Right renal cortex interstitium (tissue), 3 donors: ENCODE measurements at places on chromosomes 5 and 9.

DNA sequence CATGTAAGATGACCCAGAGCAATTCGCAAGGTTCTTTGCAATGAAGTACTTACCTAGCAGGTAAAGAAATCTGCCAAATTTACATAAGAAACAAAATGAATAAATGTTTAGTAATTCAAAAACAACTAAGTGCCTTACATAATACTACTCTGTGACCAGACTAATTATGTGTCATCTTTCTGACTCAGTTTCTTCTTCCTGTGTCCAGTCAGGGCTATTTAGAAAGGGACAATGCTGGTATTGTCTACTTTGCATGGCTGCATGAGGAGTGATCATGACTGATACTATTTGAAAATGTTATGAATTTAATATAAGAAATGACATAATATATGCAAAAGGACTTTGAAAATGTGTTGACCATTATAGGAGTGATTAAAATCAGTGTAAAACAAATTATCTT is 210.0 kb downstream of the TMEM161B start:
- no peak for DNase-seq

GRCh38 chr5:17916446-17916845 is 282.2 kb downstream of the TAF11L14 start:
- DNase-seq, result no peak

- DNase-seq, result no peak
These were observed 192.4 kb downstream of the DOCK8 start for GRCh38 chr9:406886-407654.

GRCh38 chr9:72704688-72705375 is 183.4 kb downstream of the TMC1 start:
- no peak for DNase-seq

DNA sequence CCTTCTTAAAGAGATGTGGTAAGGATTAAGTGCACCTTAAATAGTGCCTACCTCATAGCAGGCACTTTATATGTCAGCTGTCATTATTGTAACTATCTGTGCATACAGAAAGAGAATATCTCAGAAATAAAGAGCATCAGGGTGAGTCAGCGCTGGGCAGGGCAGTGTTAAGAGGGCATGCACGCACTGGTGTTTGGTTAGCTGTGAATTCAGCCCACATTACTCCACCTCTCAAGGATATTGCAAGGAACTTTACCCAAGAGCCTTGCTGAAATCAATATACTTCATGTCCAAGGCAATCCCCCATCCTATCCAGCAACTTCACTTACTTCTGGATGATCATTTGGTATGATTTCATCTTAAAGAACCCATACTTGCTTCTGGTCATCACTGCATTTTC is 300.9 kb downstream of the NTRK2 start:
- no peak for DNase-seq

DNA sequence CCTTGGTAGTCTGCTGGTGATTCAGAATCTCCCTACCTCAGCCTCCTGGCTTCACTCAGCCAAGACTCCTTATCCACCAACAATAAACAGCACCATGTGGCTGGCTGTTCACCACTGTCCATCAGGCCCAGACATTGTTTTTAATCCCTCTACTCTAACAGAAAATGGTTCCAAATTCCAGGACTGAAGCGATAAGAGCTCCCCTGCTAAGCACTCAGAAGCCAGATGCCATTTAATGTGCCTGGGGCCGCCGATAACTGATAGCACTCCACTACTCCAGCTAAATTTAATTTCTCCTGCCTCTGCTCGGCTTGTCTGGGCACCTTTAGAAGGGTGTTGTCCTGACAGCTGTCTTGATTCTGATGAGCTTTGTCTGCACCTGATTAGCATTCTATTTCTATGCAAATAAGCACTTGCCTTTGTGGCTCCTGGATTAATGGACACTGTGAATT is 47.1 kb downstream of the ZNF622 start:
- no peak for DNase-seq

- DNase-seq, result no peak
These were observed 143.4 kb upstream of the ZNF608 start for GRCh38 chr5:124889850-124890249.

GRCh38 chr9:135048758-135049444 is 38.6 kb upstream of the OLFM1 start:
- no peak for DNase-seq

- DNase-seq, result no peak
These were observed 1495.6 kb upstream of the CDH6 start for GRCh38 chr5:29697785-29698414.

GRCh38 chr5:65050140-65050539 is 281.4 kb downstream of the CWC27 start:
- no peak for DNase-seq

- DNase-seq, result no peak
These were observed 4.2 kb downstream of the SLC1A3 start for GRCh38 chr5:36610621-36611020.

- no peak for DNase-seq
These were observed 7.4 kb upstream of the IFNA1 start for GRCh38 chr9:21432672-21433425.

GRCh38 chr5:124274949-124275348 is 471.5 kb downstream of the ZNF608 start:
- no peak for DNase-seq

- no peak for DNase-seq
These were observed 32.2 kb downstream of the NMUR2 start for GRCh38 chr5:152372875-152373274.

DNA sequence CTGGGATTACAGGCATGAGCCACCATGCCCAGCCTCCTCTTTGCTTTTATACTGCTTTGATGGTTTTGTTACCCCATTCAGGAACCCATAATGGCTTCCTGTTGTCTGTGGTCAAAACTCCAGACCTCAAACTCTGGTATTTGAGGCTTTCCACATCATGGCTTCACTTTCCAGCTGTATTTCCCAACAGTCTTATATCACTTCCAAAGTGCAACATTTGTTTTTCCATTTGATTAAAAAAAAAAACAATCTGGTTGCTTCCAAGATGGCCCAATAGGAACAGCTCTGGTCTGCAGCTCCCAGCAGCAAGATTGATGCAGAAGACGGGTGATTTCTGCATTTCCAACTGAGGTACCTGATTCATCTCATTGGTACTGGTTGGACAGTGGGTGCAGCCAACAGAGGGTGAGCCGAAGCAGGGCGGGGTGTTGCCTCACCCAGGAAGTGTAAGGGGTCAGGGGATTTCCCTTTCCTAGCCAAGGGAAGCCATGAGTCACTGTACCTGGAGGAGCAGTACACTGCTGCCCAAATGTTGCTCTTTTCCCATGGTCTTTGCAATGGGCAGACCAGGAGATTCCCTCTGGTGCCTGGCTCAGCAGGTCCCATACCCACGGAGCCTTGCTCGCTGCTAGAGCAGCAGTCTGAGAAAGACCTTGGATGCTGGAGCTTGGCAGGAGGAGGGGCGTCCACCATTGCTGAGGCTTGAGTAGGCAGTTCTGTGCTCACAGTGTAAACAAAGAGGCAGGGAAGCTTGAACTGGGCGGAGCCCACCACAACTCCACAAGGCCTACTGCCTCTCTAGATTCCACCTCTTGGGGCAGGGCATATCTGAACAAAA is 458.4 kb downstream of the KDM4C start:
- DNase-seq, result no peak

GRCh38 chr5:173581408-173582215 is 34.8 kb downstream of the BOD1 start:
- peak; percentile 6 for DNase-seq
